ENCODE measurements at places on chromosomes 11 and 22.
A peak's percentile ranks its signal among the peaks of the same experiment; 100 is the strongest.

DNA sequence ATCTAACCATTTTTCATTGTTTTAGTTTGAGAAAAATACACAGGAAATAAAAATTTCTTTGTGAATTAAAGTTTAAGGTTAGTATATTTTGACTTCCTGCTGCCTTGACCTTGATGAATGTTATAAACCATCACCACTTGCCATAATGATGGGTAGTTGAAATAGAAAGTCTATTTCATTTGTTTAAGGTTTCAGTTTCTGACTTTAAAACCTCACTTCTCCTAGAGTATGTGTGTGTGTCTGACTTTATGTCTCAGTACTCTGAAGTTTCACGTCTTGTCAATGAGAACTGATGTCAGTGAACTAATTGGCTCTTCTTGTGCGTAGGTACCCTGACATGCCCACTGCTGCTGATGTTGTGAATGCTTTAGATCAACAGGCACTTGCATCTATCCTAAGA, 188.2 kb downstream of the METTL15 start:
- no peak for DNase-seq

DNA sequence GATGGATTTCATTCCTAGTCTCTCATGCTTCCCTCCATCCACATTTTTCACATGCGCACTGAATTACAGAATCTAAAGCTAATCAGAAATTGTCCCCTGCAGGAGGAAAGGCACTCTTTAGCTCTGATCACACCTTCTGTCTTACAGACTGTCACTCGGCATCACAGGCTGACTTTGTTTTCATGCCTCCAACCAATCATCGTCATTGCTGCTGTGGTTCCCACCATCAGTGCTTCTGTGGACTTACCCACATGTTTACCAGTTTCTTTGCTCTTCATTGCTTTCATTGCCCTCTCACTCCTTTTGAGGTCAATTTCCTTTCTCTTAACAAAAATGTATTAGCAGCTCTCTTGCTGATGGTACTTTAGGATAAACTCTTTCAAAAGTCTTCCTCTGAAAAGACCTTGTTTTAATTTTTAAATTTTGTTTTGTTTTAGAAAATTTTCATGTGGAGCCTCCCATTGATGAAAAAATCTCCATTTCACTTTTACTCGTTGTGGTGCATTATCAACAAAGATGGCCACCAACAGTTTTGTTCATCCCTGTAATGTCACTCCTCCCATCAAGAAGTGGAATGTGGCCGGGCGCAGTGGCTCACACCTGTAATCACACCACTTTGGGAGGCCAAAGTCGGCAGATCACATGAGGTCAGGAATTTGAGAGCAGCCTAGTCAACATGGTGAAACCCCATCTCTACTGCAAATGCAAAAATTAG, 20.2 kb upstream of the TREH start:
- DNase-seq, result peak; percentile 75

DNA sequence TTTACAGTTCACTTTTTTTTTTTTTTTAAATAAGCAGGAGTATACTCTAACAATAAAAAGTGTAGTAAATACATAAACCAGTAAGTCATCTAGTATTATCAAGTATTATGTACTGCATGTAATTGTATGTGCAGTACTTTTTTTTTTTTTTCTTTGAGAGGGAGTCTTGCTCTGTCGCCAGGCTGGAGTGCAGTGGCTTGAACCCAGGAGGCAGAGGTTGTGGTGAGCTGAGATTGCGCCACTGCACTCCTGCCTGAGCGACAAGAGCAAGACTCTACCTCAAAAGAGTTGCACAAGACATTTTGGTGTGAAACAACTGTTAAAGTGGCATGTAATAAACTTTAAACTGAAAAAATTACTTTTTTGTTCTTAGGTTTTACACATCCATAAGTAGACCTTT, 16.7 kb downstream of the BCL2L13 start:
- DNase-seq, result no peak

DNA sequence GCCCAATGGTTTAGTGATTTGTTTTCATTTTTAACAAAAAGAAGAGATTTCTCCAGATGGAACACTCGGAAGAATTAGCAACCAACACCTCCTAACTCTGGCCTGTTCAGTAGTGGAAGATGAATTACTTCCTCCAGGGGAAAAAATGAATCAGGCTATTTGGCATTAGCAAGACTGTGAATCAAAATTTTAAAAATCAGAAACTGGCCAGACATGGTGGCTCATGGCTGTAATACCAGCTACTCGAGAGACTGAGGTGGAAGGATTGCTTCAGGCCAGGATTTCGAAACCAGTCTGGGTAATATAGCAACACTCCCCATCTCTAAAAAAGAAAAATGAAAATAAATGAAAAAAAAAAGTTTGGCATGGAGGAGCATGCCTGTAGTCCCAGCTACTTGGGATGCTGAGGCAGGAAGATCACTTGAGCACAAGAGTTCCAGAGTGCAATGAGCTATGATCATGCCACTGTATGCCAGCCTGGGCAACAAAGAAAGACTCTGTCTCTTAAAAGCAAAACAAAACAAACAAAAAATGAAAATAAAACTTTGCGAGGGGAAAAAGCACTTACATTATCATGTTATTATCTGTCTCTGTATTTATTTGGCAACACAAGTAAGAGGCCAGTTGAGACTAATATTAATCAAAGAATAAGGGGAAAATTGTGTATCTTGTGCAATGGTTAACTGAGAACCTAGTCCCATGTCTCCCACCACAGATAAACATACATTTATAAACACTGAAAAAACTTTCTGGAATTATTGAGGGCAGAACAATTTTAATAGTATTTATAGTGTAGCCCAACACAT, 796.3 kb upstream of the ANO3 start:
- no peak for DNase-seq

DNA sequence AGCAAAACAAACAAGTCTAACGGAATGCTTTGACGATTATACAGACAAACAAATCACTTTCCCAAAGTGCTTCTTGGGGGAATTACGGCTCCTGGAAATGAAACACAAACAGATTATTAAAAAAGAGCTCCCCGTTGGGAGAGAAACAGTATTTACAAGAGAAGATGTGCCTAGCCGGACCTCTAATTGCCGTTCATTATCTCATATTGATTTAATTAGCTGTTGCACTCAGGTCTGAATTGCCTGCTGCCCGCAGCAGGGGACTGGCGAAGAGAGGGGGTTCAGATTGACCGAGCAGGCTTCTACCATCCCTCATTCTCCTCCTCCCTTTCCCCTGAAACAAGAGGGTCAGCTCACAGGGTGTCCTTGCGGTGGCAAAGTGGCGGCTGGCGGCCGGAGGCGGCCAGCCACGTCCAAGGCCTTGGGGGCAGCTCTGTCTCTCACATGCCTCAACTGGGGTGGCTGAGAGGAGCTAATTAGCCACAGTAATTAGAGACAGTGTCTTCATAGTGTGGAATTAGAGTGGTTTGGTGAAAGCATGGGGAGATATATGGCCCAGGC, 295.1 kb downstream of the MIAT start:
- DNase-seq, result no peak

DNA sequence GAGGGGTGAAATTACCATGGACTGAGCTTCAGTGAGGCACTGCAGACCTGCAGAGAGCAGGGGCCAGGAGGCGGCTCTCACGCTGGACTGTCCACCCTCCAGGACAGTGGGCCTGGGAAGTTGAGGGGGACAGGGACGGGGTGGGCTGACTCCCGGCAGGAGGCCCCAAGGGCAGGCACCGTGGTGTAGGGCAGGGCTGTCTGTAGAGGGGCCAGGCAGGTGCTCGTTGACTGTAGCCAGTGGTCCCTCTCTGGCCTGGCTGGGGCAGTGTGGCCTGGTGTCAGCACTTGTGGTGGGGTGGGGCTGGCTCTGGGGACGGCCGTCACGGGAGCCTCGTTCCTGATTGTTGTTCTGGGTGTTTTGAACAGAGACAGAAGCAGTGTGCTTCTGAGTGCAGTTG, 46.4 kb downstream of the MUC6 start:
- no peak for DNase-seq

DNA sequence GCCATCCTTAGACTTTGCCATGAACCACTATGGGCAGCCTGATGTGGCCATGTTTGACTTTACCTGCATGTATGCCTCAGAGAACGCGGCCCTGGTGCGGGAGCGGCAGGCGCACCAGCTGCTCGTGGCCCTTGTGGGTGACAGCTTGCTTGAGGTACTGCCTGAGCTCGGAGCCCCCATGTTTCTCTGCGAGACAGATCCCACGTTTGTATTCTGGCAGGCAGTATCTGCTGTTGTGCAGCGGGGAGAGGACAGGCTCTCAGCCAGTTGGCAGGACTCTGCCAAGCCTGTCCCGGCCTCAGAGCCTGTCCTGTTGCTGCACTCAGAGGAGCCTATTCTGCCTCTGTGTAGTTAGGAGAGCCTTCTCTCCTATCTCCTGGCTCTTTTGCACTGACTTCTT, 109.9 kb downstream of the MICAL2 start:
- no peak for DNase-seq

GRCh38 chr22:48156603-48157355, 1394.3 kb downstream of the TBC1D22A start:
- DNase-seq, result no peak

DNA sequence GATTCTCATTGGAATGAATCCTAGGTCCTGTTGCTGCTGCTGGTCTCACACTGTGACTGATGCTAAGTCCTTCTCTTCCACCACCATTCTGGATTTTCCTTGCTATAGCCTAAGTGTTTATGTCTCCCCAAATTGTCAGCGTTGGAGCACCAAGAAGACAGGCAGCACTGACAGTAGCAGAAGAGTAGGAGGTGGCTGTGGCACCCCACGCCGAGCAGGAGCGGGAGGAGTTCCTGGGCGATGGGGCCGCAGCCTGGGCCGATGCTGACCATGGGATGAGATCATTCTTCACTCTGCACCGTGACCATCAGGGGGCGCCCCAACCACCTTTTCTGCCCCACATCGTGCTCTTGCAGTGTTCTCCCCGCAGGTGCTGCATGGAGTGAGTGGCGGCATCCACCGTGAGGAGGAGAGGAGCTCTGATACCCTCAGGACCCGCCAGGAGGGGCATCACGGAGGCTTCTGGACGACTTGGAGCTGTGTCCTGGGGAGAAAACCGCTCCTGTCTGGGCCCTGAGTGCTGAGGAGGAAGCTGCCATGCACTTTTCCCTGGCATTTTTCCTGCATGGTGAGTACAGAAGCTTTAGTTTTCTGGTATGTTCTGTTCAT, 57.0 kb downstream of the LRRC74B start:
- DNase-seq, result peak; percentile 84

- no peak for DNase-seq
Observed at GRCh38 chr22:41891407-41891806, 23.5 kb downstream of the SHISA8 start.

- no peak for DNase-seq
Observed at GRCh38 chr11:105900515-105901035, 121.5 kb downstream of the MSANTD4 start.

DNA sequence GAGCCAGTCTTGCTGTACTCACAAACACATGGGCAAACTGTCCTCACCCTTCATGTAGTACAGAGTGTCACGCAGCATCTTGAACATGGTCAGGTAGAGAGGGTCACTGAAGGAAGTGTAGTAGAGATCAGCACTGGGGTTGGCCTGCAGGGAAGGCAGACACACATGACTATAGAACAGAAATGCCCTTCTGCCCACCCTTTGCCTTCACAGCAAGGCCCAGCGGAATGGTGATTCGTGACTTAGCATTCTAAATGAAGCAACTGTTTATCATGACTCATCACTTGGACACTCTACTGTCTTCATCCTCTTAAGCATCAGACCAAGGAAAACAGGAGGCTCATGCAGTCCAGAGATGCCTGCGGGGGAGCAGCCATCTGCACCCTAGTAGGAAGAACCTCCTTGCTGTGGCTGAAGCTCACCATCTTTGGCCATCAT, 33.4 kb downstream of the SERPIND1 start:
- no peak for DNase-seq

GRCh38 chr11:10302744-10303557, 1.9 kb upstream of the ADM start:
- peak; percentile 78 for DNase-seq

GRCh38 chr22:43270314-43270908, 72.8 kb downstream of the SCUBE1 start:
- DNase-seq, result no peak

DNA sequence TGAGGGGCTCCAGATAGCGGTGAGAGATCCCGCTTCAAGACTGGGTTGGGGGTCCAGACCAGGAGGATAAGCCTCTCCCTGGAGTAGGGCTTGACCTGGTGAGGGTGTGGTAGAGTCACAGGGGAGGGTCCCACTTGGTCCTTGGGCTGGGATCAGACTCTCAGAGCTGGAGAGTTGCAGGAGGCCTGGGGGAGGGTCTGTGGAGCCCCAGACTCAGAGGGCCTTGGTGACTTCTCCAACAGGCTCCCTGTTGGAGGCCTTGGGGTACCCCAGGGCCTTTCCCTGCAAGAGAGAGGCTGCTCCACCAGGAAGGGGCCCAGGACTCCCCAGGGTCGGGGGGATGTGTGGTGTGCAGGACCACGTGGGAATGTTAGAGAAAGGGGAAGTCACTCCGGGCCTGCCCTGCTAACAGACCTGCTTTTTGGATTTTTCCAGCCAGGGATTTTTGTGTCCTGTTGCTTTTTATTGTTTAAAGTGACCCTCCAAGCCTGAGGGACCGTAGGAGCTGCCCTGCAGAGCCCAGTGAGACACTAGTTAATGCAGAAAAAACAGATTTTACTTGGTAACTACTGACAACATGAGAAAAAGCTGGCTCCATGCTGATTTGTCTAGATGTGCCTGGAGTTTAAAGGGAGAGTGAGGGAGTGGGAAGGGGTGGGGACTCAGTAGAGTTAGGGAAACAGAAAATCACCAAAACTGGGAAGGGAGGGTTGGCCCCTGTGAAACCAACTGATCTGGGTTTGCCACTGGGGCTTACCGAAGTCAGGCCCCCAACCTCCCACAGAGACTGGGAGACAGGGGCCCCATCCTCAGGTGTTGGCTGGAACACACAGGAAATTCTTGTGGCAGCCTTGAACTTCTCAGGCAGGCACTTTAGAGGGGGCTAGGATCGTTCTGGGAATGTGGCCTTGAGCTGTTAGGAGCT, 801 bp upstream of the TXNRD2 start:
- peak; percentile 21 for DNase-seq

- no peak for DNase-seq
Observed at GRCh38 chr11:12184699-12185098, 74.3 kb downstream of the MICAL2 start.

GRCh38 chr11:108906826-108907225, 242.0 kb downstream of the DDX10 start:
- no peak for DNase-seq
